ENCODE measurements at places on chromosomes 4 and X.

- no peak for DNase-seq
Measured at GRCh38 chr4:71729856-71730255, 54.0 kb downstream of the GC start.

GRCh38 chr4:181858741-181859140 lies 384.5 kb upstream of the TENM3 start:
- DNase-seq = no peak

DNA sequence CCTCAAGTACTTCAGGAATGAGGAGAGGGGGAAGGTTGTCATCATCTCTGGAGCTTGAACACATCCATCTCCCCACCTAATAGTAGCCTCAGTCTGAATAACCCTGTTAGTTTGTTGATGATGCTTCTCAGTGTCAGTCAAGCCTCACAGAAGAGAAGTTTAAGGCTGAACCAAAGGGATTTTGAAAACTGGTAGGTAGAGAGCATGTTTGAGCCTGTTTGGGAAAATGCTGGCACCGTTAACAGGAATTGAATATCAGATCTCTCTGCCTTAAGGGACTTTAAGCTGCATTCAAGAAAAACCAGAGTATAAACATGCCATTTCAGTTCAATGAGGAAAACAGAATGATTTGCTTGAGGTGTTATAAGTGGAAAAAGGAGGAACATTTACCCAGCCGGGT lies 73.1 kb downstream of the MAPK10 start:
- no peak for DNase-seq

- no peak for DNase-seq
Measured at GRCh38 chr4:37981425-37981824, 21.2 kb downstream of the PTTG2 start.

- no peak for DNase-seq
Measured at GRCh38 chr4:112173593-112174558, 28.6 kb downstream of the FAM241A start.

DNA sequence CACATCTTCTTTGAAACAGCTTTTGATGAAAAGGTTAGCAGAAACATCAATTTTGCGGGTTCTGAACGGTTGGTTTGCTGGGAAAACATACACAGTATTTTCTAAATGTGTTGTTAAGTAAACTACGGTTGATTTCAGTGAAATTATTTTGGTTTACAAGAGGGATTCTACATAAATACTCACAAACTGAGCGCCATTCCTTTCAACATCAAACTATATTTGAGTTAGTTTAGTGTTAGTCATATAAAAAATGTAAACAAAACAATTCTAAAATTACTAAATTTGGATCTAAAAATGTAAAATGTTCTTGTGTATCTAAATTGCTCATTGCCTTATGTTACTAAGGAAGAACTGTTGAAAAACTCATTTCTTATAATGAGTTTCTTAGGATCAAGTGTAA lies 425.6 kb downstream of the PCDH18 start:
- no peak for DNase-seq

DNA sequence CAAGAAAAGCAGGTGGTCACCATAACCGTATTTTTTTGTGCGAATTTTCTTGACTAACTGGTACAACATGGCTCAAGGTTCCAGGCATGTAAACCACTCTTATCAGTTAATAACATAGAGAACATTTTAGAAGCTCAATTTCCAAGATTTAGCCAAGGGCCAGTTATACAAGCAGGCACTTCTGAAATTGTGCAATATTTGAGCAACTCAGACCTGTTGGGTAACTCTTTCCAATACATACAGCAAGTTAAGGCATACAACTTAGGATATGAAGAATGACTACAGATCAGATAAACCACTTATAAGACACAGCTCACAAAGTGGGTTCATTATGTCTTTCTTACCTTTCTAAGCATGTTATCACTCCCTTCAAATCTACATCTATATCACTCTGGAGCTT lies 43.9 kb downstream of the ZNF280C start:
- DNase-seq = no peak

GRCh38 chrX:14798805-14799397 lies 74.0 kb downstream of the FANCB start:
- peak; percentile 22 for DNase-seq

- no peak for DNase-seq
Measured at GRCh38 chr4:107349732-107350131, 313.6 kb upstream of the DKK2 start.

GRCh38 chr4:5100986-5101385 lies 49.7 kb downstream of the STK32B start:
- DNase-seq = no peak

- no peak for DNase-seq
Measured at GRCh38 chr4:141352909-141353525, 132.3 kb downstream of the ZNF330 start.

- no peak for DNase-seq
Measured at GRCh38 chr4:154234576-154234975, 257.0 kb downstream of the DCHS2 start.

DNA sequence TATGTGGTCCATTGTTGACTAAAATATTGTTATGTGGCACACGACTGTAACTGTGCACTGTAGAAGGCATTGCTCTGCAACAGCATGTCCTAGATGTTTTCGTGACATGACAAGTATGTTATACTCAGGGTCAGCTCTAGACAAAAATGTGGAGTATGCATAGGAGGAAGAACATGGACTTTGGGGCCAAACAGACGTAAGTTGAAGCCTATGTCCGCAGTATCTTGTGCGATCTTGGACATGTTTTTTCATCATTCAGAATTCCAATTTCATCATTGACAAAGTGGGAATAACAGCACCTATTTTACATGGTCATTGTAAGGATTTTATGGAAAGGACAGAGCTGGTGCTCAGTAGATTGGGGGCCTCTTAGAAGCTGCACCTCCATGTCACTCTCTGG lies 27.7 kb upstream of the PROM1 start:
- no peak for DNase-seq

DNA sequence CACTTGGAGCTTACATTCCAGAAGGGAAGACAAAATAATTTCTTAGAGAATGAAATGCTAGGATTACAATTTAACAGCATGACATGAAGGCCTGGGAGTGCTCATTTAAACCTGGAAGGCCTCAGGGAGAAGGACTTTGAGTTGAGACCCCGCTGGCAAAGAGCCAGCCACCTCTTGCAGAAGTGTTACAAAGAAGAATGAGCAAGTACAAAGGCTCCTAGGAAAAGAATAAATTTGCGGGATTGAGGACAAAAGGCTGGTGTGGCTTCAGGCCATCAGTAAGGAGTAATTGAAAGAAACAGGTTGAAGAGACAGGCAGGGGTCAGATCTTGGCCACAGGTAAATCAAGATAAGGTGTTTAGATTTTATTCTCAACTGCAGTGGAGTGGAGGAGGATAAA lies 3.1 kb upstream of the ELOVL6 start:
- no peak for DNase-seq

Data from stimulated activated CD8-positive, alpha-beta memory T cell treated with anti-CD3 and anti-CD28 coated beads, Interleukin-4, amount 100 ng/mL, for 48 hours (primary cell).